ENCODE measurements at places on chromosomes 2 and 18.

DNA sequence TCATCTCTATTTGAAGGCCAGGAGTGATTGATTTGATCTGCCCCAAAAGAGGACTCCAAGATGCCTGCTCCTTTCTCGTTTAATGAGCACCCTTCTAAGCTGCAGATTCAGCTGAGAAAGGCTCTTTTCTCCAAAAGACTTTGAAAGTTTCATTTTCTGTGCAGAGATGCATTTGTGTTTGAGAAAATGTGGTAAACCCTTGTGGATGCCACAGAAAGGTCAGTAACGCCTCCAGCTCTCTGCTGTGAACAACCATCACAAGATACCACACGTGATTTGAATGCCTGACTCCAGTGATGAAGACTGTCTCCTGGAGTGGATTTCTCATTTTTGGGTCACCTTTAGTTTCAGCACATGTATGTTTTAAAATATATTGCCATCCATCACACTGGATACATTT, 35.0 kb upstream of the CCDC85A start:
- no peak for DNase-seq

DNA sequence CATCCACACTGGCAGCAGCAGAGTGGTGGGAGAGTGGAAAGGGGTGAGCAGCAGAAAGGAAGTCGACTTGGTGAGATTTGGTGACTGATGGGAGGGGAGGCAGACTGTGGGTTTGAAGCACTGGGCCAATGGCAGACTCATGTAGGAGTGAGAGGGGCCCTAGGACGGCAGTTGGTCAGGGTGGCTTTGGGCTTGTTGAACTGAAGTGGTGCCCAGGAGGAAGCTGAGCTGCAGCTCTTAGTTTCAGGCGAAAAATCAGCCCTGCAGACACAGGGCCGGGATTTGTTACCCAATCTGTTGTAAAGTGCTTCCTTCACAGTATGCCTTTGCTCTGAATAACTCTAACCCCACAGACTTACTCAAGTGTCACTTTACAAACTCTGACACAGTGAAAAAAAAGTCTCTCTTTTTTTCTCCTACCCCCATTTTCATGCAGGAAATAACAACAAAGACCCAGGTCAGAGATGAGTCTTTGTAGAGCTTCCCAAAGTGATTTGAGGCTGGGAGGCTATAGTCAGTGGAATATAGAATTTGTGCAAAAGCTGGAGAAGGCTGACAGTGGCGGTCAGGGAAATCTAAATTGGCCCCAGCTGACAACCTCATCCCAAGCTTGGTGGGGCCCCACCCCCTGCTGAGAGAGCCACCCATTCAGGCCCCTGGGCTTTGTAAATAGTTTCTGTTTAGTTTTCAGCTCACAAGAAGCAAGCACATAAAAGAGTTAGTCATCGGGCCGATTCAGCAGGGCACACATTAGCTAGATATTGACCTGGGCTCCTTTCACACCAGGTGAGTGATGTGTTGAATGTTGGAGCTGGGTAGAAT, 226.9 kb downstream of the VAPA start:
- DNase-seq = no peak

DNA sequence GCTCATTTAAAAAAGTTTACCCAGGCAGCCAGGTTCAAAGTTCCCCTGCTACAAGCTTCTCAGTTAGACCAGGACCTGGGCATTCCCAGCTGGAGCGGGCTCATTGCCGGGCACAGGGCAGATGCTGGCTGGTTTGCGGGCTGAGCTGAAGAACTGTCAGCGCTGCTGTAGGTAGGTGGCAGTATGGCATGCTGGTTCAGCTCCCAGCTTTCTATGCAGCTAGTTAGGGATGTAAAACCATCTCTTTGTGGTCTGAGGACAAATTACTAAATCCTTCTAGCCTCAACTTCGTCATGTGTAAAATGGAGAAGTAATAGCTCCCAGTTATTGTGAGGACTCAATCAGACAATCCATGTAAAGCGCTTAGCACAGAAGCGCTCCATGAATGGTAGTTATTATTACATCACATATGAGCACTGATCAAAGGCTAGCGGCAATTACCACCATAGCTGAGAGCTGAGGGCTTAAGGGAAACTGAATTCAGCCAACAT, 2.4 kb upstream of the LDLRAD4 start:
- no peak for DNase-seq

- DNase-seq = no peak
Measured at GRCh38 chr2:239636808-239637207, 236.0 kb upstream of the HDAC4 start.

DNA sequence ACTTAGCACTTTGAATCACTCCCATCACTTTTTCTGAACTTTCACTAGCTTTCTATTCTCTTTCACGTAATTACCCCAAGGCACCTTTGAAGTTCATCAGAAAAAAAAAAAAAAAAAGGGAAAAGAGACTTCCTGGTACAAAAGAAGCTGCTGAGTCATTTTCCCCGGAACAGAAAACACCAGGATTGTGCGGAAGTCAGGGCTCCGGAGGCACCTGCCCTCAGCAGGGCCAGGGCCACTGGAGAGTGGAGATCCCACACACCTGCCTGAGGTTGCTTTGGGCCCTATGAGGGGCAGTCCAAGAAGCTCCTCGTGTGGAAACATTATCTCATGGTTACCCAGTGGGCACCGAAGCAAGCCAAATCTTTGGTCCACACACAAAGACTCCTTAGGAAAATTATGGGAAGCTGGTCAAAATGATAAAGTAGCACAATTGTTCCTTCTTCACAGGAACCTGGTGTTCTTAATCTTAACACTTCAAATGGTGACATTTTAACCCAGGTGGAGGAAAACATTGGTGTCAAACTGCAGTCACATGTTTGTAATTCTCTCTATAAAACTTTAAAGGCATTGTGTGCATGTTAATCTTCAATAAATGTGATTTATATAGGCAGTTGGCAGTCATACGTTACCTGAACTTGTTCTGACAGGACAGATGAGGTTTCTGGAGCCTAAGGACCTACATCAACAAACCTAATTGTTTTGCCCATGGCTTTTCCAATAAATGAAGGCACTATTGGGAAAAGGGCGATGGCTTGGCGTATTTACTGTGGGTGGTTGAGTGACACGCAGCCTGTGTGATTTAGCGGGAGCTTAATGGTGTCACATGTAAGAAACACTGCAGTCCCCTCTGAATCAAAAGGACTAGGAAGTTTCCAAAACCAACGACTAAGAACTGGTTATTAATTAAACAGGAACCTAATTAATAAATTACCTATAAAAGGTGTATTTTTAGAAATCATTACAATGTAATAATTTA, 23.4 kb upstream of the FAM110C start:
- DNase-seq = no peak

DNA sequence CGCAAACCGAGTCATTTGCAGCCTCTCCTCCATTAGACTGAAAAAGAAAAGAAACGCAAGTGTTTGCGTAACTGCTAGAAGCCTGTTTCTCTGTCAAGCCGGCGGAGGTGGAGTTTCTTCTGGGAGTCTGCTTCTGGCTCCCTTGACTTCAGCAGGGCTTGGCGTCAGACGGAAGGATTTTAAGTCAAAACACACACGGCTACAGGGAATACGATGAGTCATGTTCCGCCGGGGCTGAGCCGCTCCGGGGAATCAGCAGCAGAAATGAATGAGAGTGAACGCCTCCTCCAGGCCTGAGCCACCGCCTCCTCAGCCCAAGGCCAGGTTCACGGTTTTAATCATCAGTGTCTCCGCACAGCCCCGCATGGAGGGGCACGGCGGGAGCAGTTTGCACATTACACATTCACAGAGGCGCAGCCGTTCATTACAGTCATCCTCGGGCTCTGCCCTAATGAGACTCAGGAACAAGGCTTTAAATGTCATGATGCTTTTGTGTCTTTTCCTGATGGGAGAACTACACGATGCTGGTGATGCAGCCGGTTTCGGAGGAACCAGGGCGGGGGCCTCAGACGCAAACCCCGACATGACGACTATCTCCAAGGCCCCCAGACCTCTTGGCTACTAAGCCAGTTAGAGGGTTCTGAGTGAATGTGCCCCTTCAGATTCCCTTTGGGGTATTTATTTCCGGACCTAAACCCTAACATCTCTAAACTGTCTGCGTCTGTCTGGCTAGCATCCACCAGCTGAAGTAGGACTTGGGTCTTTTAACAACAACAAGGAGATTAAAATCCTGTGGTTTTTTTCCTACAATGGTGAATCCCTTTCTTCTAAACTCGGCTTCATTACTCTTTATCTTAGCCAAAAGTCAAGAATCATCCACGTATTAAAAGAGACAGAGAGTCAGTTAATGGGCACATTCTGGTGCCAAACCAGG, 11.1 kb upstream of the SCG2 start:
- no peak for DNase-seq

DNA sequence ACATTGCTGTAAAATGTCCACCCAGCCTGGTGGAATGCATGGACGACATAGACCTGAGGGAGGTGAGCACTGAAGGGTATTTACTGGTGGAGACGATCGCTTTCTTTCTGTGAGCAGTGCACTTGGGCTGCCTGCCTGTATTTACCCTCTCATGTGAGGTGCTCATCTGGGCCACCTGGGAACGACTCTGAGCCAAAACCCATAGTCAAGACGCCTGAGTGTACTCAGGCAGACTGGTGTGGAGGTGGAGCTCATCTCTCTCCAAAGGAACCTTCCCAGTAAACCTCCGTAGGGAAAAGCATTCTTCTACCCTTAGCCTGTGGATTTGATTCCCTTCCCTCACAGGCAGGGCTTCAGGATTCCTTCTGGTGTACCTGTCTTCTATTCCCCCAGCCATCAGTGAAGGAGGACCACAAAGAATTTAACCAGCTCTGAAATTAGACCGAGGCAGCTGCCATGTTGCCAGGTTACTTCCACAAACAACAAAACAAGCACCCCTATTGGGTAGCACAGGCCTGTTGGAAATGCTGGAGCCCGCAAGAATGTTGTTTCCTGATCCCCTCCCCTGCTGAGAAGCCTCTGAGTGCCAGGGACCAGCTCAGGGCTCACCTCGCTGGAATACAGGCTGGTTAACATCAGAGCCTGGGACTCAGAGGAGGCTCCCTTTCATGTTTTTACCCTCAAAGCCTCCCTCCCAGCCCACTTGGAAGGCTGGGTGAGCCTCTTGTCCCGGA, 47.5 kb upstream of the TXNDC2 start:
- DNase-seq = no peak

GRCh38 chr18:11320986-11321385, 171.6 kb upstream of the PIEZO2 start:
- no peak for DNase-seq

DNA sequence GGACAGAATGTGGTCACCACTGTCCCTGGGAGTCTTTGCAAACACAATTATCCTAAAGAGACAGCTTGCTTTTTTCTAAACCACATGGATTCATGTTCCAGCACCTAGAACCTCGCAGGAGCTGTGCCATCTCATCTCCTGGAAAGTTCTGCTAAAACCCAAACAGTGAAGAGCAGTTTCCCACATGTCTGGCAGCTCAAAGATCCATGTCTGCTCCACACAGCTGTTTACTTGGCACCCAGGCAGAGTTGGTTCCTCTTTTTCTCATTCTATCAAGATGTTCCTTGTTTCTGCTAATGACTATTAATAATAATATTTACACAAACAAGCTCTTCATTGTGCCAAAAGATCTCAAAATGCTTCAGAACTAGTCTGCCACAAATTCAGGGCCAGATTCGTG, 30.1 kb upstream of the PID1 start:
- no peak for DNase-seq

DNA sequence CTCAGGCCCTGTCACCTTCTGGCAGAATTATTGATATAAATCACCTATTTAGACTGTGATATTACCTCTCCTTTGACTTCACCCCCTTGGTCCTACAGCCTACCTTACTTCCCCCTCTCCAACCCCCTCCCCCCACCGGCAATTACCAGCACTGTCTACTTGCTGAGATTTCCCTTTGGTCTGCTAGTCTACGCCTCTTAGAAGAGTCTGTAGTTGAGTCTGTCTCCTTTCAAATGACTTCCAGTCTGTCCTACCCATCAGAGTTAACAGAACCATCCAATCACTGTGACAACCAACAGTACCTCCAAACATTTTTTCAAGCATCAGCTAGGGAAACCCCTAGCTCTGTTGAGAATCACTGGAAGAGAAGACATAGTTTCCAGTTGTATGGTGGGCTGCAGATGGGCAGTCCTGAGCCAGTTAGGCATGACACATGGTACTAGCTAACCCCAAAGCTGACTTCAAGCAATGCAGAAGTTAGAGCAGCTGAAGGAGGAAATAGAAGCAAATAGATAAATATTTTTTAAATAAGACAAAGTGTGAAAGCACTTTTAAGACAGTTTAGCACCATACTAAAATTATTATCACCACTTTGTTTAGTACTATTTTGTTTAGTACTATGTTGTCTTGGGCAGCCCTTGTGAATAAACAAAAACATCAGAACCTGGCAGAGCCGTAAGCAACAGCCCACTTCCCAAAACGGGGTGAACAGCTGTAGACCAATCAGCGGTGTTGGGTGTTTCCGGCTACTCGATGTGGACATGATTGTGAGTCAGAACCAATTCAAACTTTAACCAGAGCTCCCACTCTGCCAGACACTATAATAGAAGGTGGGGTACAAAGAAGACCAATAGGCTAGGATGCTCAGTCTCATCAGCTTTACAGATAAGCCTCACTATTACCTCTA, 2.7 kb upstream of the ASNSD1 start:
- no peak for DNase-seq

DNA sequence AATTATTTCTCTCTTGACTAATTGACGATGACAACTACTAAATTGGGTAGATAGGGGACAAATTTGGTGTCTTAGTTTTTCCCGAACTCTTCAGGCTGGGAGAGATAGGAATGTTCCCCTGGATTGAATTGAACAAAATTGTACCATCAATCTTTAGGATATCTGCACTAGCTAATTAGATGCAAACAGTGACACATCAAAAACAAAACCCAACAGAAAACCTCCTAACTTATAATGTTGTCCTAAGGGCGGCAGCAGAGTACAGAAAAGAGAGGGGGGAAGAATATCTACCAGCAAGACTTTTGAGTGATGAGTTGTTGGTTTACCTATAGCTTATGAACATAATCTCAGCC, 342.9 kb downstream of the INSIG2 start:
- no peak for DNase-seq

DNA sequence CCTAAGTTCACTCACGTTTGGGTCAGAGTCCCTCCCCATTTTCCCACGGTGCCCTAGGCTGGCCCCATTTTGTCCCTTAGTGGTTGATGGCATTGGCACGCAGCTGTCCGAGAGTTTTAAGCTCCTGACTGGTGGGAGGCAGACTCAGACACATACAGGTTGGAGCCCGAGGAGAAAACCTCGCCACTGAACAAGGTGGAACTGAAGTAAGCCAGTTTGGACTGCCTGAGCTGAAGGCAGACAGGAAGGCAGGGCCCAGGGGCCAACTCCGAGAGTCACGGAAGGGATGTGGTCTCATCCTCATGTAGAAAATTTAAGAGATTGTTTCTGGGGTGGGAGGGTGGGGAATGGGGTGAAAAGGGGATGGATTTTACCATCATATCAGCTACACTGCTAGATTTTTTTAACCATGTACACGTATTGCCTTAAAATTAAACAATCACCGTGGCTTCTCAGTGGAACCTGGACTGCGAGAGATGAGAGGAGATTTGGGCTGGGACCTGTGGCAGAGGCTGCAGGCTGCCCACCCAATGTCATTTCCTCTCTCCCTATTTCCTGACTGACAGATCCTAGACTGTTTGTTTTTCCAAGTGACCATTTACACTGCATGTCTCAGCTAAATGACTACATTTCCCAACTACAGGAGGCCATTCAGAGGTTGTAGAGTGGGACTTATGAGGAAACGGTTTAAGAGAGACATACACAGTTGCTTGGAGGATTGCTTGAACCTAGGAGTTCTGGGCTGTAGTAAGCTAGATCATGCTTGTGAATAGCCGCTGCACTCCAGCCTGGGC, 19.4 kb upstream of the NMUR1 start:
- DNase-seq = no peak
